COR-L47 (cell line): ENCODE measurements at places on chromosomes 7 and 10.

DNA sequence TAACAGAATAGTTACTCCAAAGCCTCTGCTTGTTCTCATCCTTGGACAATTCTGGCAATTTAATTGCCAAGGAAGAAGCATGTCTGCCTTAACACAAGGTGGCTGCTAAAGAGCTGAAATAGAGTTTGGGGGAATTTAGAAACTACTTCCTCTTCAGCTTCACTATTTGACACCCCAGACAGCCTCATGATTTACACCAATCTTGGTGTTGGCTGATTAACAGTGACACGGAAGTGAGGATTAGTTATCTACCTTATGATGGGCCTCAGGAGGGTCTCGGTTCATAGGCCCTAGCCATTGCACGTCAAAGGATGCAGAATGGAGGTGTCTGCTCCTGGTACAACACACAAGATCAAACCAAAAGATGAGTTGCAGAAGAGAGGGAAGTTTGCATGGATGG lies 102.4 kb downstream of the RELN start:
- DNase-seq: no peak

- DNase-seq: no peak
Measured at GRCh38 chr10:5659702-5660528, 6.5 kb downstream of the ASB13 start.

DNA sequence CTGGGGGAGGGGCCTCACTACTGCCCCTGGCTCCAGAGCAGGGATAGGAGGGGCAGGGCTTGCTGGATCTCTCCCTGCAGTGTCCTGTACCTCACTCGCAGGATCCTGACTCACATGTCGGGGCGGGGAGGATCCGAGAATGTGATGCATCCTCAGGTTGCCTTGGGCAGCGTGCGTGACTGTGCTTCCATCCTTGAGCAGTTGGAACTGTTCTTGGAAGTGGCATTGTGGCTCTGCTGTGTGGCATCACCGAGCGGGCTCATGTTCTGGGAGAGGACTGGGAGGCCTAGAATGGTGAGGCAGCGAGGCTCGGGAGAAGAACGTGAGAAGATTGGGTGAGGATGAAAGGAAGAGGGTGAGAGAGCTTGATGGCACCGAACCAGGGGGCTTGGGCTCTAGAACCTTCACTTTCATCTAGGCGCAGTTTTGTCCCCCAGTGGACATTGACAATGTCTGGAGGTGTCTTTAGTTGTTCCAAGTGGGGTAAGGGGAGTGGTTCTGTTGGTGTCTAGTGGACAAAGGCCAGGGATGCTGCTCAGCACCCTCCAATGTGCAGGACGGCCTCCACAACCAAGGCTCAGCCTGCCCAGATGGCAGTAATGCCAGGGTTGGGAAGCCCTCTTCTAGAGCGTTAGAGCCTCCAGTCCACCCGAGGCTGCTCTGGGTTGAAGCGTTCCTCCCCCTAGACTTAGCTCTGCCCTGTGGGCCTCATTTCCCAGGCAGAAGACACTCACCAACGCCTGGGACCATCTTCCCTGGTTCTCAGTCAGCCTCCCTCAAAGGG lies 8.4 kb downstream of the RARRES2 start:
- no peak for DNase-seq

DNA sequence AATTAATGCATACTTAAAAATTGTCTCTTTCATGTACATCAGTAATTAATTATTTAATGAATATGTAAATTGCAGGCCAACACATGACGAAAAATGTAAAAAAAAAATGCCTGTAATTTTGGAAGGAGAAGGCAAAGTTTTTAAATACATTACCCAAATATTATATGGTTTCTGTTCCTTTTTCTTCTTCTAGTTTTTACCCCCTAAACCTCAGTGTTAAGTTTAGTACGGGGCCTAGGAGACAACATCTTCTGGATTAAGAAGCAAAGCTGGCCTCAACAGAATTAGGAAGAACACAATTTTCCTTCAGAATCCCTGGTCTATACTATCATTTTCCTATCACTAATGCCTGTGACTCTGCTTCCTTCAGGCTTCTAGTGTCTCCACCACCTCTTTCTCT lies 459.3 kb upstream of the NRP1 start:
- DNase-seq: no peak

- peak; percentile 79 for DNase-seq
Measured at GRCh38 chr7:159094023-159094740, 50.5 kb downstream of the VIPR2 start.

- DNase-seq: no peak
Measured at GRCh38 chr10:69475433-69475830, 24.2 kb downstream of the TSPAN15 start.

DNA sequence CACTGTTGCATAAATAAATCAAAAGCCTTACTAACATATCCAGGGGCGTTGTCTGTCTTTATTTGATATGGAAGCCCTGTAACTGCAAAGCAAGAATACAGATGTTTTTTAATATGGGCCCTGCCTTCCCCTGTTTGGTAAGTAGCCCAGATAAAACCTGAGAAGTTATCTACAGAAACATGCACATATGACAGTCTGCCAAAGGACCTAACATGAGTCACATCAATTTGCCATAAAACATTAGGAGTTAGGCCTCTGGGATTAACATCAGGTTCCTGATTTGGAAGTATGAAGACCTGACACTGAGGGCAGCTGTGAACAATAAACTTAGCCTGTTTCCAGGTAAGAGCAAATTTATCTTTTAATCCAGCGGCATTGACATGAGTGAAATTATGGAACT lies 1588.8 kb downstream of the REEP3 start:
- DNase-seq: no peak

- DNase-seq: no peak
Measured at GRCh38 chr7:11636274-11636673, 195.7 kb downstream of the THSD7A start.

DNA sequence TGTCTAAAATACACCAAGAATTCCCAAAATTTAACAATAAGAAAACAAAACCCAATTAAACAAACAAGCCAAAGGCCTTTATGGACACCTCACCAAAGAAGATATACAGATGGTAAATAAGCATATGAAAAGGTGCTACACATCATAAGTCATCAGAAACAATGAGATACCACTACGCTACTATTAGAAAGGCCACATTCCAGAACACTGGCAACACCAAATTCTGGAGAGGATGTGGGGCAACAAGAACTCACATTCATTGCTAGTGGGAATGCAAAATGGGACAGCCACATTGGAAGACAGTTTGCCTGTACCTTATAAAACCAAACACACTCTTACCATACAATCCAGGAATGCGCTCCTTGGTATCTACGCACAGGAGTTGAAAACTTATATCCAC lies 291.4 kb downstream of the TNS3 start:
- DNase-seq: no peak

DNA sequence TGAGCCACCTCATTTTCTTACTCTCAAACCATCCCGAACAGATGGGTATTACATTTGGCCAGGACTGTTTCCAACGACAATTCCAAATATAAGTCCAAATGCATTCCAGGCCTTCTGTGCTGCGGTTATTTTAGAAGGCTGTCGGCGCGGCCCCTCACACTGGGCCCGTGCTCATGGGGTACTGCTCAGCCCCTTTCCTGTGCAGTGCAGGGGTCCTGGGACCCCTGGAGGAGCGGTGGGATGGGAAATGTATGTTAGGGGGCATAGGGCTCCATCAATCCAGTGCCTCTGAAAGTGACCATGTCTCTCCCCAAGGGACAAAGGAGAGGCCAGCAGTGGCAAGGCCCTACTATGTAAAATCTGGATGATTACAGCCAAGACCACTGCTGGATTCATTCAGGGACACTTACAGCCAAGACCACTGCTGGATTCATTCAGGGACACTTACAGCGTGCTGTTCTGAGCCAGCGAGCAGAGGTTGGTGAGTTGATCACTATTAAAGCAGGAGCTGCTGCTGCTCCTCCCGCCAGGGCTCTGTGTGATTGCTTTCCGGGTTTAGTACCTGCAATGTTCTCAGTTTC lies 66.3 kb downstream of the CHST15 start:
- DNase-seq: no peak

GRCh38 chr10:68153473-68154210 lies 44.4 kb downstream of the MYPN start:
- DNase-seq: no peak

DNA sequence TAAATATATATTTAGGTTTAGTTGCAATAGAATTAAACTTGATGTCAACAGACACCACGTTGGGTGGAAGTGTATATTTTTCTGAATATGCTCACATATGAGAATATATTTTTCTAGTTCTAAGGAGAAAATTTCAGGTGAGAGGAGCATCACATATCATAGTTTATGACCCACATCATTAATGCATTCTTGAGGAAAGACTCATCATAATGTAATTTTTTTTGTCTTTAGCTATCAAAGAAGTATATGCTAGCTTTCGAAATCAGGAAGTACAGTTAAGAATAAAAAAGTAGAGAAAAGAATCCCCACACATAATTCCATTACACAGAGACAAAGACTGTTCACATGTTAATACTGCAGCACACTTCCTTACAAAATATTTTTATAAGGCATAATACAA lies 30.4 kb downstream of the A1CF start:
- DNase-seq: no peak

DNA sequence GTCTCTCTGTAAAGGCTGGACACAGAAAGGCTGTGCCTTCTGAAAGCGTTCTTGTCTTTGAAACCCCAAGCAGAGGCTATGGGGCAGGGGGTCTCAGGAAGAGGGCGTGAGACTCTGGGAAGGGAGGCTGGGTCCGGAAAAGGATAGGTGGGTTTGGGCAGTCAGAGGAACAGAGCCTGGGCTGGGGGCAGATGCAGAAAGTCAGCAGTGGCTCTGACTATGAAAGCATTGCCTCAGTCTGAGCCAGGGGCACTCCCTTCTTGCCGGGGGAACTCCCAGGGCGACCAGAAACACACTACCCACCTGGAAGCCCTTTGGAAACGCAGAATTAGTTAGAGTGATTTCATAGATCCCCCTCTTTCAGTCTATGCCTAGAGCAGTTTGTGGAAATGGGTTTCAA lies 72.0 kb downstream of the VWA2 start:
- no peak for DNase-seq

DNA sequence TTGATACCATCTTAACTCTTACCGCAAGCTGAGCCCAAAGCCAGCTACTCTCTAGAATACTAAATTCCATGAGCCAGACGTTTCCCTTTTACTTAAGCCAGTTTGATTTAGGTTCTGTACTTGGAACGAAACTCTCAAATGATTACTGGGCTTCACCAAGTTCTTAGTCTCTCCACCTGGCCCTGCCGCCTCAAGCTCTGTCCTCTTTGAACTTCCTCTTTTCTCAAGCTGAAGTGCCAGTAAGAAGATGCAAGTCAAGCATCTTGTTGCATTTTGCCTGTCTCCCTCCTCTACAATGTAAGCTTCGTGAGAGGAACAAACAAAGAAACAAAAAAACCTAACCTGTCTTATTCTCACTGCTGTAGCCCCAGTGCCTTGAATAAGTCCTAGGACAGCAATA lies 358.2 kb upstream of the NPVF start:
- DNase-seq: no peak

DNA sequence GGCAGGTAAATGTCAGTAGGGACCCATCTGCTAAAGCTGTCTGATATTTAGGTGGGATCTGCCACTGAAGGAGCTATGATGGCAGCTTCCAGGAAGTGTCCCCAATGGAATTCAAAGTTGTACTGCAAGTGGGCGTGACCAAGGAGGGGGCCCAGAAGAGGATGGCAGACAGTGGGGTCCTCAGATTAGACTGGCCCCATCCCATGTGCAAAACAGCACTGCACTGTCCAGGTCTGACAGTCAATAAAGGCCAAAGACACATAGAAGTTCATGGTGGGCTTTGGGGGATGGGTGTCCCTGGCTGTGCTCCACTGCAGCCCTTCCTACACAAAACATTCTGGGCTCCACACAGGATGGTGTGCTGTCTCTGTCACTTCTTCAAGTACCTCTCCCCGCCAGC lies 49.8 kb upstream of the SORCS1 start:
- DNase-seq: no peak

DNA sequence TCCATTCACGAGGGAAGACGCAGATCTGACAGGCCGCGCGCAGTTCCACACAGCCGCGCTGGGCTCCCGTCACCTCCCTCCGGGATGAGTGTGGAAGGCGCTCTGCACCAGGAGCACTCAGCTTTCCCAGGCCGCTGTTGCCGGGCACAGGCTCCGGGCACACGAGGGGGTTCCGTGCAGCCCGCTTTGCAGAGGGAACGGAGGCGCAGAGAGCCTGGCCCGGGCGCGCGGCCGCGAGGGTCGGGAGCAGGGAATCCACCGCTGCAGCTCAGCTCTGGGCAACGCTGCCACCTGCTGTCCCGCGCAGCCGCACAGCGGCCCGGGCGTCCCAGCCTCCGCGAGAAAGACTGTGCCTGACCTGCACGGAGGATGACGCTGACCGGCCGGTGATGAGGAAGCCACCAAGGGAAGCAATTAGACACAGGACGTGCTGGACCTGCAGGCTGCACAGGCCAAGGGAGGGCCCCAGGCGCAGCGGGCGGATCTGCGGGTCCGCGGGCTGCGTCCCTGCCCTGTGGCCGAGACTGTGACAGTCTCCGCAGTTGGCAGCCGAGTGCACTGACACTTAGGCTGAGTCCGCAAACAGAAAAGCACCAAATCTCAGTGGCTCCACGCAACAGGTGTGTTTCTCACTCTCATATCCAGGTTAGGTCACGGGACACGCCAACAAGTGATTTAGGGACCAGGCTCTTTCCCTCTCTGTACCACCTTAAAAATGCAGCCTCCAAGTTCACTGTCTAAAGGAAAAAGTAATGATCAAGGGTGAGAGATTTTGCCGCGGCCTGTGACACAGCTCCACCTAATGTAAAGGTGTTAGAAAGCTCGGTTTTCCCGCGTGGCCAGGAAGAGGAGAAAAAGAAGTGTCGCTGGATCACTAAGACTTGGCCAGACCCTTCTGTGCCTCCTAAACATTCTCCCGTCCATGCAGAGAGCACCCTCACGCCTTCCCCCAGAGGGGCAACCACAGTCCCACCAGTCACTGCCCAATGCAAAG lies 94.5 kb downstream of the SEC61G start:
- DNase-seq: peak; percentile 74
